Right cardiac atrium (tissue), 5 donors: ENCODE measurements at places on chromosomes 7 and 10.
A peak's percentile ranks its signal among the peaks of the same experiment; 100 is the strongest.

DNA sequence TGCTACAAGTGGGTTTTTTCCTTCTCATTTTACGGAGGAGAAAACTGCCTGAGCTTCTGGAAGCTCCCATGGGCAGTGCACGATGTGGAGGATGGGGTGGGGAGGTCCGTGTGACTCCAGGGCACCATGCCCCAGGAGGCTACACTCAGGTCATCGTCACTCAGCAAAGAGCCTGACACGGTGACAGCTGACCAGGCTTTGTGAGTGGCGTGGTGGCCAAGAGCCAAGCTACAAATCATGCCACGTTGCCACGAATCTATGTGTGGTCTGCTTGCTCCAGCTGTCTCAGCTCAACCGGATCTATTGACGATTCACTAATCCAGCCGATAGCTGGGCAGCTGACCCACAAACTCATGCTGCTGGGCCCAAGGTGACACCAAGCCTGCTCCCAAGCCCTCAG, 27.6 kb upstream of the C10orf71 start:
- peak; percentile 70 for DNase-seq

- no peak for DNase-seq
Measured at GRCh38 chr10:129622736-129623135, 155.7 kb downstream of the MGMT start.

GRCh38 chr10:79130255-79130654, 61.5 kb downstream of the ZMIZ1 start:
- DNase-seq: peak; percentile 56

DNA sequence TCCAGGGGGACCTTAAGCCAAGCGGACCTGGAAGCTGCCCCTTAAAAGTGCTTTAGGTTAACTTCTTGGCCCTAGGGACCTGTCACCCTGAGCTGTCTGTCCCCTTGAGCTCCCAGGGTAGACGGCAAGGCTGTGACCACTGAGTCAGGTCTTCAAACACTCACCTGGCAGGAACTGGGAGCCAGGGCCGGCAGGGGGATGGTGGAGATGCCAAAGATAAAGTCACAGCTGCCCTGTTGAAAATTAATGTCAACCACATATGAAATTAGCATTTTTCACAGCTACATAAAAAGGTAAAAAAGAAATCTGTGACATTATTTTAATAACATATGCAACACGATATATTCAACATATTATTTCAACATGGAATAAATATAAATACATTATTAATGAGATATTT, 271.0 kb downstream of the GFRA1 start:
- no peak for DNase-seq

DNA sequence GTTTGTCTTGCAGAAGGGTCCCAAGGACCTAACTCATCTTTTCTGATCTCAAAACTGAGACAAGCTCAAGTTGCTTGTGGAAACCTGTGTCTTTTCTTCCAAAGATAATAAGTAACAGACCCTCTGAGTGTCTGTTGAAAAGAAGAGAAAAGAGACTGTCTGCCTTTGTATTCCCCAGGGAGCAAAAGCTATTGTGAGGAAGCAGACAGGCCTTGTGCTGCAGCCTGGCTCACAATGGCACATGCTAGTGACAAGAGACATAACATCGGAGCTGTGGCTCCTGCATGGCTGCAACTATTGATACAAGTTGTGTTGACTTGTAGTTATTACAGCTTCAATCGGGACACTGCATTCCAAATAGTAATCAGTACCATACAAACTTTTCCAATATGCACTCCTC, 202.9 kb downstream of the DKK1 start:
- DNase-seq: no peak

DNA sequence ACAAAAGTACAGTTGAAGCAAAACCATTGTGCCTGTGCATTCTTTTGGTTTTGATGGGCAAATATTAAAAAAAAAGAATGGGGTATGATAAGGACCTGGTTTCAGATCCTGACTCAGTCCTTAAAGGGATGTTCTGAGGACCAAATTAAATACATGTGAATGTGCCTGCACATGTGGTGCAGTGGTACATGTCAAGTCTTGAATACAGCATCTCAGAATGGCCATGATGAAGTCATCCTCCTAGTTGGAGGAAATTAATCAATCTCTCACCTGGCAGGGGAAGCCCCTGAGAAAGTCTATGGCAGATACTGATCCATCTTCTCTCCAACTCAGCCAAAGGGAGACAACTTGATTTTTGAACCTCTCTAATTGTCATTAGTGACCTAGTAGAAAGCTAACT, 207.0 kb downstream of the SUGCT start:
- DNase-seq: no peak

DNA sequence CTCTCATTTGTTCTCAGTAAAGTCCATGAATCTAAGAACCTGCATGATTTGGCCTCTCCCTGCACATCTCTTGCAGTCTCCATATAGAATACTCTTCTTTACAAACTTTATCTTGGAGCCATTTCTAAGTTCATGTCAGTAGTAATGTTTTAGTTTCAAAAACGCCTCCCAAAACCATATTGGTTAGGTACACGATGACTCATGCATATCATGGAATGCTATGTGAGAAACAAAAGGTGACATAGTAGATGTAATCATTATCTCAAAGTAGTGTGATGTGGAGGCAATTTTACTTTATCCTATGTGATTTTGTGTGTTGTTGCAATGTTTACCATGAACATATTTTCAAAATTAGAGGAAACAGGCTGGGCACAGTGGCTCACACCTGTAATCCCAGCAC, 520.7 kb downstream of the KCNMA1 start:
- no peak for DNase-seq

DNA sequence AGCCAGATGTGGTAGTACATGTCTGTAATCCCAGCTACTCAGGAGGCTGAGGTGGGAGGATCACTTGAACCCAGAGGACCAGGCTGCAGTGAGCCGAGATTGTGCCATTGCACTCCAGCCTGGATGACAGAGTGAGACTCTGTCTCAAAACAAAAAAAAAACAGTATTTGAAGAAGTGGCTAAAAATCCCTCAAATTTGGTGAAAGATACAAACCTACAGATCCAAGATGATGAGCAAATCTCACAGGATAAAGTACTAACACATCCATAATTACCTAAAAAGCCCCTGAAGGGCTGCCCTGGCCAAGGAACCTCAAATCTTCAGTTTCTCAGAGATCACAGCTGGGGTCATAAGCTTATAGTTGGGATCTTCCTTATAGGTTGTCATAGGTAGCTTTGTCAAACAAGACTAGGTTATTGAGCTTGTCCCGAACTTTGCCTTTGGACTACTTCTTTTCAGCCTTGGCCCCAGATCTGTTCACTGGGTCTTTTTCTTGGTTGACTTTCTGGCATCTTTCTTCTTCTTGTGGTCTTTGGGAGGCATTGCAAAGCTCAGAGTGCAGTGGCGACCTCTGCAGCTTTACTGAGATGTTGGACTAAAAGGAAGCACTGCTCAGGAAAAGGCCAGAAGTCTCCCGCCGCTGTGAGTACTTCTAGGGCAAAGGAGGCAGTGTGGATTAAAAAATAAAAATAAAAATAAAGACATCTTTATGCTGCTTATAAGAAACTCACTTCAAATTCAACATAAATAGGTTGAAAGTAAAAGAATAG, 28.6 kb upstream of the SAR1A start:
- DNase-seq: no peak

DNA sequence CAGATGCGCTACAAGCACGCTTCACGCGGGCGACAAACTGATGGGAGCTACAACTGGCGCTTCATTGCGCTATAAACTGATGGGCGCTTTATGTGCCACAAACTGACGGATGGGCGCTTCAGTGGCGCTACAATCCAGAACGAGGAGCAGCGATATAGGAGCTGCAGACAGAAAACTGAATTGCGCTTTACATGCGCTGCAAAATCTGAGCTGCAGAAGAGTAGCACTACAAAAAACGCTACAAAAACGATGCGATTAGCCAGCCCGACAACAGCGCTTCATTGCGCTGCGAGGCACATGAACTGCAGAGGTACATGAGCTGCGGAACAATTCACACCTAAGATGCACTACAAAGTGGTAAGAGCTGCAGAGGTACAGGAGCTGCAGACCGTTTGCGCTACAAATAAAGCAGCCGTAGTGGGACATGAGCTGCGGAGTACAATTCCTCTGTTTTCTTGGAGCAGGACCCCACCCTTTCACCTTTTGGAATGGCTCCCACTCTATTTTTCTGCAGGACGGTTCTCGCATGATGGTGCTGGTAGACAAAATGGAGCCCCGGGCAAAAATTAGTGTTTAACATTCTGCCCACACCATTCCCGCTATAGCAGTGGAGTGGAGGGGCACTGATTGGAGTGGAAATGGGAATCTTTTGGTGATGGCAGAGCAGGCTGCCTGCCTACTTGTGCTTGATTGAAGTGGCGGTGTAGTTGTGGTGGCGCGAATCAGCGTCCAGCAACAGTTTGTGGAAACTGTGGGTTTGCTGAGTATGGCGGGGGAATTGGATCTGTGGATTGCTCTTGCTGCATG, 1.2 kb upstream of the SGCE start:
- DNase-seq: peak; percentile 29

DNA sequence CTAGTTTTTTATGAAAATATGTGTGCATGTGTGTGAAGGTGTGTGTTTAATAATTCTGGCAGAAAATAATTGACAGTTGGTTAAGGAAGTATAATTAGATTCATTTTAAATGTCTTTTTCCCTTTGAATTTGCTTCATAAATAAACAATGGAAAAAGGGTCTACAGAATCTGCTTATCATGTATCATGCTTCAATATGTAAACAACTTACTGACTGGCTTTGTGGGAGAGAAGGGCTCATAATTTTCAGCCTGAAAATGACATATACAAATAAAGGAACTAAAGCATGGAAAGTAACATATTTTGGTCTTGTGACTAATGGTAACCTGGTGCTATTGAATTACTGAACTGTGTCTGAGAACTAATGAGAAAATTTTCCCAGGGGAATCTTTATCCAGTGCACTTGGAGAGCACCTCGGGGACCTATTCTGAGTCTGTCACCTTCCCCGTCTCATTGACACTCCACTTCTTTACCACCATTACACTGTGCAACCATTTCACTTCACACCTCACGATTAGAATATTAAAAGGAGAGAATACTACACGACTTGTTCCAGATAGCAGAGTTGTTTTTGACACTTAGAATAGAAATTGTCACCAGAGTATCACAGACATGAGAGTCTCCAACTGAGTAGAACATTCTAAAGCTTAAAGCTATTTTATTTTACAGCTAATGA, 298.6 kb downstream of the TFEC start:
- DNase-seq: no peak

DNA sequence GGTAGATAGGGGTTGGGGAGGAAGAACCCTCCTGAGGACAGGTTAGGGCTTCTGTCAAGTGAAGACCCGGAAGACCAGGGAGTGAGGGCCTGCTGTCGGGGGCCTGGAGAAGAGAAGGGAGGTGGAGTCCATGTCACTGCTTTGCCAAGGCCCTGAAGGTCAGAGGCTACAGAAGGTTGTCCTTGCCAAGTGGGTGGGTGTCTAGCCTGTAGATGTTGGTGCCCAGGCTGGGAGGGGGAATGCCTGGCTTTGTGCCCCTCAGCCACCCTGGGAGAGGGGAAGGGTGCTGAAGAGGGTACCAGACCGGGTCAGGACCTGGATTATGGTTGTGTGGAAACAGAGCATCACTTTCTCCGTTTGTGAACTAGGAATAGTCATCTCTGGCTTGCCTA, 67.2 kb upstream of the AQP1 start:
- DNase-seq: no peak

- DNase-seq: no peak
Measured at GRCh38 chr10:51716981-51717380, 17.6 kb upstream of the CSTF2T start.

DNA sequence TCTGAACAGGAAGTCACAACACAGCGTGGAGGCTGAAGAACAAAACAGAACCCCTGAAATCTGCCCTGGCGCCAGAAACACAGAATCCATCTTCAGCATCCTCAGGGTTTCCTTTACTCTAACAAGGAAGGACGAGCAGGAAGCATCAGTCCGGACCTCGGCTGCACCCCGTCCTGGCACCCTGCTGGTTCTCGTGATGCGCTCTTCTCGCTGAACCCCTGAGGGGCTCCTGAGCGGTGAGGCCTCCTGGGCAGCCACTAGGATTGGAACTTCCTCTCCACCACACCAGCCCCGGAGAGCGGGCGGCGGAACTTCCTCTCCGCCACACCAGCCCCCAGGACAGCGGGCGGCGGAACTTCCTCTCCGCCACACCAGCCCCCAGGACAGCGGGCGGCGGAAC, 461.9 kb downstream of the PTPRN2 start:
- DNase-seq: no peak

DNA sequence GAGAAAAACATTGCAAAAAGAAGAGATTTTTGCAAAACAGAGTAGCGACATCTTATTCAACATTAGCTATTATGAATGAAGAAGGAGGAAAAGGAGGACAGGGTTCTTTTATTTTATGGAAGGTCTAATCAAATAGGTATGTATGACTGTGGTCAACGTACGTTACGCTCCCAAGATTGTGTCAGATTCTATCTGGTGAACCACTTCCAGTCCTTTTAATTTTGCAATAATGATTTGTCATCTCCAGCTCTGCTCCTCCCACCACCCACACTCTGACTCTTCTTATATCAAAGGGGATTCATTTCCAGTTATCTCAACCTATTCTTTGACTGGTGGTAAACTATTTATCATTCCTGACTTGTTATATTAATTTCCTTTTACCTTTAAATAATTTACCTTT, 259.9 kb downstream of the CACNA2D1 start:
- DNase-seq: no peak

- DNase-seq: peak; percentile 3
Measured at GRCh38 chr7:74496272-74496671, 42.6 kb downstream of the GTF2IRD1 start.
